ENCODE measurements at places on chromosomes 3 and 15. TPM values are rescaled to one million over a fixed set of nuclear protein-coding genes. Genes with fewer than 3 reads are reported as not detected.

Gene RASGRP1
- total RNA-seq, result 0.11 TPM

Gene DNASE1L3
- 3.7 TPM for total RNA-seq

- DNase-seq, result peak; percentile 91
Observed at GRCh38 chr3:167735233-167736138, at the start of gene SERPINI1. TSS of gene SERPINI1 (plus strand) at chr3:167735721. CDS start at chr3:167789129, 53,408 bp downstream.

DNA sequence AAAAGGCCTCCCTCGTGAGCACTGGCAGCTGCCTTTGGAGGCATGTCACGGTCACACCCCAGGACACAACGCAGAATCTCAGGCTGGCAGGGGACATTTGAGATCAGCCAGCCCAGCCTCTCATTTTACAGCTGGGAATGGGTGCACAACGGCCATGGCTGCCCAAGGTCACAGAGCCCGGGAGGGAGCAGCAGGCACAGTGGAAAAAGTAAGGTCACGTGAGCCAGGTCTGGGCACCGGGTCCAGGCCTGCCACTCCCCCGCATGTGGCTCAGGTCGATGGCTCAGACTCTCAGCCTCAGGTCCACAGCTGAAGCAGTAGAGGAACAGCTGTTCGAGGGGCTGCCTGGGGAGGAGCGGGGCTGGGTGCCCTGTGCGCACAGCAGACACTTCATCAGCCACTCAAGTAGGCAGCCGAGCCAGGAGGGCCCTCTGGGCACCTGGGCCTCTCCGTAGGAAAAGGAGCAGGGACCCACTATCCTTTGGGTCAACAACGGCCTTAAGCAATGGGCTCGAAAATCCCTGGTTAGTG is 260.6 kb downstream of the GOLGA6L6 start:
- peak; percentile 55 for DNase-seq

DNA sequence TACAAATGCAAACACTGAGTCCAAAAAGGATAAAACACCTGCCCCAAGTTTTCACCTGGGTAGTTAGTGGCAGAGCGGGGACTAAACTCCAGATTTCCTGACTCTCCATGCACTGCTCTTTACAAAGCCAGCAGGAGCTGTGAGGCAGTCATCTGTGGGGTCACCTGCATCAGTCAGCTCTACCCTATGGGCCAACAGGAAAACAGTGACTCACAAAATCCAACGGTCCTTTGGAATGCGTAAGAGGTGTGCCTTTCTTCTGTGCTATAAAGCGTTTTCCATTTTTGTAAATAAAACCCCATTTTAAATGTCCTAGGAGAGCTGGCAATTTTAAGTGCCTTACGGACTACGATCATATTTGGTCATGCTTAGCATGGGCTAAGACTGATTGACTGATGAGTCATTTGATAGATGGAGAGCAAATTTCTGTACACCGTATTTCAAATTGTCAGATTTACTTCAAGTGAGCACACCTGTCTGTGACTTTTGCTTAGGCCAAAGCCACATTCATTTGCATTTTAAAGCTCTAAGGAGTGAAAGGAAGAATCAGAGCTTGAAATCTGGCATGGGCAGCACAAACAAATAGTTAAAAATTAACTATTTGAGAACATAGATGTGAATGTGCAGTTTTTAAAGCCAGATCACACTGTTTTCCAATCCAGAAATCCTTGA is 4.4 kb upstream of the COL8A1 start:
- DNase-seq, result no peak

GRCh38 chr15:92159906-92160841 is 233.5 kb upstream of the ST8SIA2 start:
- no peak for DNase-seq
